ENCODE measurements at places on chromosomes 11 and 22.

DNA sequence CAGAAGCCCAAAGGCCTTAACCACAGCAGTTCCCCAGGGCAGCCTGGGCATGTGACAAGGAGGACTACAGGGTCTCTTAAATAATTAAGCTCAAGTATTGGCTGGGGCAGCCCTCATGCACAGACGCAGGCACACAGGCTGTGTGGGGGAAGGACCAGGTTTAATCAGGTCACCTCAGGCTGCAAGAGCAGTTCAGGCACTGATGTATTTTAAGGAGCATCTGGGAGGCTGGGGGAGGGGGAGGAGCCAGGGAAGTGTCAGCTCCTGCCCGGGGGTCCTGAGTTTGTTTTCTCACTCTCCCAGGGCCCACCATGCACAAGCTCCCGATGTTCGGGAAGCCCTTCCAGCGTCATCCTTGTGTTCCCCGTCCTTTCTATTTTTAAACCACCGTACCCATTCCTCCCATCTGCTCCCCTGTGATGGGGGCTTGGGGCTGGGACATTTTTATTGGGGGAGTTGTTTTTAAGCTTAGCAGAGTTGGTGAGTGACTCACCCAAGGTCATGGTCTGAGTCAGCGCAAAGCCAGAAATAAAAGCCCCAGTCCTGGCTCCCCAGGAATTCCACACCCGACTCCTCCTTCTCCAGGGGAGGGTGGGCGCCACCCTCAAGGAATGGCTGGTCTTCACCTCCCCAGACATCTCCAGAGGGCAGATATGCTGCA is 2.4 kb downstream of the CSDC2 start:
- DNase-seq, result peak; percentile 62

DNA sequence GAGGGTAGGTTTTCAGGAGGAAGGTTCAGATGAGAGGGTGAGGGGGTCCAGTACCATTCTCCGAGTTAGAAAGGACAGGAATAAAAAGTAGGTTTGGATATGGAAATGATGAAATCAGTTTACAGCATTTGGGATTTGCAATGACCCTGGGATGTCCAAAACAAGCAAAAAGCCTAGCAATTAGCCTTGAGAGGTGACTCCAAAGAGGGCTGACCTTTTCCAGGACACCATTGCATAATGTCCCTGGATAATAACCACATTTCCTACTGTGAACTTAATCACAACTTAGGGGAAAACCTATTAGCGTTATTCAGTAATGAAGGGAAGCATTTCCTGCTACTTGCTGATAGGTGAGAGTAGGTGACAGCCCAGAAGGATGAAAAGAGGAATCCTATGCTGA is 101.4 kb upstream of the ARHGAP42 start:
- DNase-seq, result no peak

GRCh38 chr11:34192481-34193401 is 87.3 kb downstream of the NAT10 start:
- peak; percentile 93 for DNase-seq

- no peak for DNase-seq
These were observed 1.9 kb upstream of the GRAMD1B start for GRCh38 chr11:123428116-123428715.
